ENCODE measurements at places on chromosomes 7 and 10.

DNA sequence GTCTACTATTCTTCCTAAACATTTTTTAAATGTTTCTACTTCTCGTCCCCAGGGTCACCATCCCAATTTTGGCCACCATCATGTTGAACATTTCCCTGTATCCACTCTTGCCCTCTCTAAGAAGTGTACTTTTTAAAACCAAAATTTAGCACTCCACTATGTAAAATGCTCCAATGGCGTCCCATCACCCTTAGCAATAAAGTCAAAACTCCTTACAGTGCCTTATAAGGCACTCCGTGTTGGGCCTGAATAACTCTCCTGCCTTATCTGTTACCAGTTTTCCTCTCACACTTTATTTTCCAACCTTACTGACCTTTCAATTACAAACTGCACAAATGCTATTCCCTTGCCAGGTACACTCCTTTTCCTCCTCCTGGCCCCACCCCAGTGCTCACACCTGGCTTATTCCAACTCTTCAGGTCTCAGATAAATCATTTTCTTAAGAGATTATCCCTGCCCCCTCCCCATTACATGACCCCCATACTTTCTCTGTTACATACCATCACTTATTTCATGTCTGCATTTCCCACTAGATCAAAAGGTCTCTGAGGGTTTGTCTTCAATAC lies 1.3 kb downstream of the TMEM168 start:
- DNase-seq = no peak

DNA sequence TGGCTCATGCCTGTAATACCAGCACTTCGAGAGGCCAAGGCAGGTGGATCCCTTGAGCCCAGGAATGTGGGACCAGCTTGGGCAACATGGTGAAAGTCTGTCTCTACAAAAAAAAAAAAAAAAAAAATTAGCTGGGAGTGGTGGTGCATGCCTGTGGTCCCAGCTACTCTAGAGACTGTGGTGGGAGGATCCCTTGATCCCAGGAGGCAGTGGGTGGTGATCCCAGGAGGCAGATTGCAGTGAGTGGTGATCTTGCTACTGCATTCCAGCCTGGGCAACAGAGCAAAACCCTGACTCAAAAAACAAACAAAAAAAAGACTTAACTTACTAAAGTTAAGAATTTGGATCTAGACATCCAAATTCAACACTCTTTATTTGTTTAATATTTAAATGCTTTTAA lies 10.2 kb upstream of the ADO start:
- DNase-seq = no peak

DNA sequence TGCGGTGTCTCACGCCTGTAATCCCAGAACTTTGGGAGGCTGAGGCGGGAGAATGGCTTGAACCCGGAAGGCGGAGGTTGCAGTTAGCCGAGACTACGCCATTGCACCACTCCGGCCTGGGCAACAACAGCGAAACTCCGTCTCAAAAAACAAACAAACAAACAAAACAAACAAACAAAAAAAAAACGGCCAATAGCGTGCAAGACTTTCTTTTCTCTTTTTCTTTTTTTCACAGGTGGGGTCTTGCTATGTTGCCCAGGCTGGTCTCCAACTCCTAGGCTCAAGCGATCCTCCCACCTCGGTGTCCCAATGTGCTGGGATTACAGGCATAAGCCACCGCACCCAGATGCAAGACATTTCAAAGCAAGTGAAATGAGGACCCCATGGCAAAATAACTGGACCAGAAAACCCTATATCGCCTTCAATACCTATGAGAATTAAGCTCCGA lies 1.6 kb downstream of the PSAP start:
- DNase-seq = no peak

DNA sequence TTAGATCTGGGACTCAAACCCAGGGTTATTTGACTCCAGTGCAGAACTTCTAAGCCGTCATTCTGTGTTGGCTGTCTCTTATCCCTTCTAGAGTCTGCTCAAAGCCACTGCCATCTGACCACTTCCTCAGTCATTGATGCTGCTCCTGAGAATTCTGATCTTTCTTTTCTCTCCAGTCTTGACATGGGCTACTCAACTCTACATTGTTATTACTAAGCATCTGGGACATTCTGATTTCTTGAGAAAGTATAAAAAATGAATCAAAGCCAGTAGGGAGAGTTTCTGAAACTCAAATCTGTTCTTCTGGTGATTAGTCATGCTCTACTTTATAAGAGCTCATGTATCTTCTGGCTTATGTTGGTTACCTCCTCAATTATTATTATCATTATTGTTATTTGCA lies 48.7 kb downstream of the ANK3 start:
- no peak for DNase-seq

DNA sequence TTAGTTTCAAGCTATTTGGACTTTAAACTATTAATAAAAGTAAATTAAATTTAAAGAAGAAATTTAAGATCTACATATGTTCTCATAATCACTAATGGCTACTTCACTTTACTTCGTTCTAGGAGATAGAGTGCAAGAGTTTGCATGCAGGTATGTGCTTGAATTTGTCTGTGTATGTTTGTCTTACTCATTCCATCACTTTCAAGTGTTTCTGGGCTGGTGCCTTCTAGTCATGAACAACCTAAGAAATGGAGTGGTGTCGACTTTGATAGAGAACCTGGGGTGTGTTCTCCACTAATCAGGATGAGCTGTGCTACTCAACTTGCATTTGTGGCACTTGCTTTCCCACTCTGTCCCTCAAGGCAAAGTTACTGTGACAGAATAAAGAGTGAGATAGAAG lies 169.9 kb downstream of the KCND2 start:
- DNase-seq = no peak

GRCh38 chr10:96835899-96836298 lies 3.8 kb downstream of the LCOR start:
- DNase-seq = no peak

DNA sequence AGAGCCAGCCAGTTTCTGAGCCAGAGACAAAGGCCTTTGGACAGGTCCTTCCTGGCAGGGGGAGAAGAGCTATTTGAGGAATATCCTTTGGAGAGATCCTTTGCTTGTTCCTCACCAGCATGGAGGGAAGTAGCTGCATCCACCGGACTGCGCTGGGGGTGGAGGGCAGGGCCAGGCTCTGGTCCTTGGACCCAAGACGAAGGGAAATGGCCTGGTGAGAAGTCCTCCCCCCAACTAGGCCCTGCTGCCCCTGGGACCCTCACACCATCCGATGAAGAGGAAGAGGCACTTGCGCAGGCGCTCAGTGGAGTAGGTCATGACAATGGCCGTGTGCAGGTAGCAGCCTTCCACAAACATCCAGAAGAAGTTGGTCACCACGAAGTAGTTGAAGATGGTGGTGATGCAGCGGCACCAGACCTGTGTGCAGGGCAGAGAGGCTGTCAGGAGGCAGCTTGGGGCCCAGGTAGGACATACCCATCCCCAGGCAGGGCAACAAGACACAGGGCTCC lies 19.8 kb downstream of the CRHR2 start:
- DNase-seq = no peak

- DNase-seq = no peak
Measured at GRCh38 chr7:144057954-144058353, 9.2 kb downstream of the OR2A5 start.

- no peak for DNase-seq
Measured at GRCh38 chr10:73843261-73843660, 31.1 kb downstream of the CAMK2G start.

GRCh38 chr7:2858621-2859020 lies 14.5 kb upstream of the GNA12 start:
- no peak for DNase-seq

DNA sequence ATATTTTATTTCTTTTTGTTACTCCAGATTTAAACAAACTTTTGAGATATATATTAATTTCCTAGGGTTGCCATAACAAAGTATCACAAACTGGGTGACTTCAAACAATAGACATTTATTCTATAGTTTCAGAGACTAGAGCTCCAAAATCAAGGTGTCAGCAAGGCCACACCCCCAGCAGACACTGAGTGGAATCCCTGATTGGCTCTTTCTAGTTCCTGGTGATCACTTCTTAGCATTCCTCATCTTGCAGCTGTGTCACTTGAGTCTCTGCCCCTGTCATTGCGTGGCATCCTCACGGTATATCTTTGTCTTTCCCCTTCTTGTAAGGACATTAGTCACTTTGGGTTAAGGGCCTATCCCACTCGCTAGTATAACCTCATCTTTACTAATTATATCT lies 7.6 kb upstream of the SLC26A3 start:
- no peak for DNase-seq

GRCh38 chr10:6755781-6756460 lies 175.8 kb upstream of the PRKCQ start:
- DNase-seq = no peak

DNA sequence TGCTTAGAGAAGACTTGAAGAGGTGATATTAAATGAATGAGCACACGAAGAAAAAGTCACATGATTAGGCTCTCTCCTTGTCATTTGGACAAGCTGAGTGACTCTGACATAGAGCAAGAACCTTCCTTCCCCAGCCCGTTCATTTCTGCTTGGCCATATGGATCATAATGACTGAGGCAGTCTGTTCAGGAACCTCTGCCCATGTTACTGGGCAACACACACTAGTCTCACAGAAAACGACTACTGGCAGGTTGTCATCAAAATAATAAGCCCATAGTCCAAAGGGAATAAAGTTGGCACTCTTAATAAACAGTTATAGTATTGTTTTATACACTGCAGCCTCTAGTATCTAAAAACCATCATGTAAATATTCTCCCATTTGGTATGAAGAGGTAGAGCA lies 635.0 kb downstream of the REEP3 start:
- DNase-seq = no peak

DNA sequence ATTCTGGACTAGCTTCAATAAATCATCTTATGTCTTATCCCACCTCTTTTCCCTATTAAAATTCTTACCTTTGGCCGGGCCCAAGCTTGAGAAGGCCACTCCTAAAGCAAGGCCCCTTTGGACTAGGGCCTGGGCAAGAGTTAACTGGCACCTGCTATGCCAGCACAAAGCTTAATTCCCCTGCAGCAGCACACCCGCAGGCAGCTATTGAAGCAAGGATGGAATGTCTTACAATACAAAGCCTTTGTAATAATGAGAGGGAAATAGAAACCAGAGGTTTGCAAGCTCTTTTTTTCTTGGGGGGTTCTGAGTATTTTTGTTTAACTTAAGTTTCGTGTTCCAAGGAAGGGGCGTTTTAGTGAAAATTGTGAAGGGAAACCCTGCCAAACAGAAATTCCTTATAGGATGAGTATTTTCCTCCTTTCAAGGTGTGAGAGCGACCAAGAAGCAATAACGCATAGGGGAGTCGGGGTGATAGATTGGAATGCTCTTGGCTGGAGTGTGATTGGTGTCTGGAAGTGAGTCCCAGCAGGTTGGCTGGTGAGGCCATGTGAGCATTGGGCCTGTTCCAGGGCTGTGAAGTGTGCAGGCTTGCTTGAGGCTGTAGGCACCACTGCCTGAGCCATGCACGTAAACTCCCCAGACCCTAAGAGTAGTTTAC lies 148.5 kb downstream of the KIAA1217 start:
- no peak for DNase-seq

DNA sequence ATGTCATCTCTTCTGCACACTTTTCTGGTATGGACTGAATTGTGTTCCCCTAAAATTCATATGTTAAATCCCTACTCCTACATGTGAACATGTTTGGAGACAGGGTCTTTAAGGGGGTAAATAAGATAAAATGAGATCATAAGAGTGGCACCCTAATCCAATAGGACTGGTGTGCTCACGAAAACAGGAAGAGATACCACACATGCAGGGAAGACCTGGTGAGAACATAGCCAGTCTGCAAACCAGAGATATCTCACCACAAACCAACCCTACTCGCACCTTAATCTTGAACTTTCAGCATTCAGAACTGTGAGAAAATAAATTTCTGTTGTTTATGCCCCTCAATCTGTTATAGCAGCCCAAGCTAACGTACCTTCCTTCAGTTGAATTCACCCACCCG lies 51.8 kb downstream of the VWDE start:
- DNase-seq = no peak

DNA sequence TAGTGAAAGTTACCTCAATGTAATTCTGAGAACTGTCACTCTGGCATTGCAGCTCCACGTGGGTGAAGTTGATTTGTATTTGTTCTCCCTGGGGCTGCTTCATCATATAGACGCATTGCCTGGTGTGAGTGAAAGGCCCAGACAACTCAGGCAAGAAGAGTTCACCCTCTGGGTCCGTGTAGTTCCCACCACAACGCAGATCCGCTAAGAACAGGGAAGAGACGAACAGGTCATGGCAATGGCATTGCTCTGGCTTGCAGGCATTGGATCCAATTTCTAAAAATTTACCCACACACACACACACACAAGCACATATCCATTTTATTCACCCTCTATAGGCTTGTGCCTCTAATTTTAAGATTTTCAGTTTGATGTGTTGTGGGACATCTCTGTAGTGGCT lies 45.4 kb downstream of the CUBN start:
- DNase-seq = no peak

Data from activated T-cell treated with anti-CD3 and anti-CD28 coated beads for 24 hours (primary cell).